ENCODE measurements at places on chromosomes 1 and 21. TPM values are rescaled to one million over a fixed set of nuclear protein-coding genes. Genes with fewer than 3 reads are reported as not detected.

DNA sequence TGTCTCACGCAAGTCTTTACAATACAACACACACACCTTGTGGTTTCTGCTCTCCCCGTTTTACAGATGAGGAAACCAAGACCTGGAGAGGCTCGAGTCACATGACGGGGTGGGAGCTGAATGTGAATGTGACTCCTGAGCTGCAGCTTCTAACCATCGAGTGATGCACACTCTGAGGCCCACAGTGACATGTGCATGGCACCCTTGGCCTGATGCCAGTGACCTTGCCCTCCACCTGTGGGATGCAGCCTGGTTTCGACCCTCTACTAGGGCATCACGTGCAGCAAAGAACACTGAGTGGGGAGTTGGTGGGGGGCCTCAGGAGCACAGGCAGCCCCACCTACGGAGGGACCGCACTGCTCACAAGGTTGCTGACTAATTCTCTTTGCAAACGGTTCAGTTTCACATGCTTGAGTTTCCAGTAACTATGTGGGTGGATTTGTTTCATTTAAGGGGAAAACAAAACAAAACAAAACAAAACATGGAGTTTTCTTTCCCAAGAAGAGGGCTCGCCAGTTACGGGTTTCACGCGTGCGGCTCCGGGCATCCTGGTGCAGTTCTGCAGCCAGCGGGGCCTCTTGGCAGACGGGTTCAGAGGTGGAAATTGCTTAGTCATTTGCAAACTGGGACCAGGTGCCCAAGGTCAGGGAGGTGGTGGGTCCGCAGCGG is 22.9 kb downstream of the SPSB1 start:
- DNase-seq, result peak; percentile 85
- peaks cover 45% of the 10 kb centered on the region for H3K4me1 ChIP-seq
- H3K27ac ChIP-seq, result peak overlapping the region; percentile 71
- H3K27me3 ChIP-seq, result no peaks in the 10 kb centered on the region
- no peaks in the 10 kb centered on the region for H3K36me3 ChIP-seq

Gene OBSCN
- total RNA-seq, result 11.1 TPM

Gene HSD3B2
- total RNA-seq, result not detected

Gene ZSWIM5
- total RNA-seq, result 1.1 TPM

DNA sequence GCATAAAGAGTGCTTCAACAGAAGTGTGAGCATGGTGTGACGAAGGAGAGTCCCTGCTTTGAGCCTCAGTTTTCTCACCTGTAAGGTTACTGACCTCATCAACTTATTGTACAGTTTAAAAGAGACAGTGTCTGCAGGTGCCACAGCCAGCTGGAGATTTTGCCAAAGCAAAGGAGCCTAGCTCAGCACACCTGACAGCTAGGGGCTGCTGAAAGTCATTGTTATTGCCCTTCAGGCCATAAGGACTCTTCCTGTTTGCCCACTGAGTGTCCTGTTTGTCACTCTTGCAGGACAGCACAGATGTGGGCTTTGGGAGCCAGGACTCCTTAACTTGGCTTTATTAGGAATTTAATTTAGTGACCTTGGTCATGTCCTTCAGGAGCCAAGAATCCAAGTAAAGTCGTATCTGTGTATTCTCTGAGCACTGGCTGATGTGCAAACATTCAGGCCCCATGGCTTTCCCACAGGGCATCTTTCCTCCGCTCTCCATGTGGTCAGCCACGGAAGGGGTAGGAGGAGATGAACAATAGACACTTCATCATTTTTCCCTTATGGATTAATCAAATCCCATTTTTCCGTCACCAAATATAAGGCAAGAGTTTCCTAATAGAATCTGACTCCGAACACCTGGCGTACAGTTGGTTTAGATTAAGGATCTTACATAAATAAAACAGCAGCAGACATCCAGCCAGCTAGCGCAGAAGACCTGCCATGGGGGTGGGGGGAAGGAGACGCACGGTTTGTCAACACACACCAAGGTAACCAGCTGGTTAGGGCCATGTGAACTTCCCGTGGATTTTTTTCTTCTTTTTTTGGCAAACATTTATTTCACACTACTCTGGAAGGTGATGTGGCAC is 43.1 kb upstream of the KANK4 start:
- no peaks in the 10 kb centered on the region for H3K4me1 ChIP-seq
- DNase-seq, result no peak
- H3K27ac ChIP-seq, result no peak overlapping the region
- no peaks in the 10 kb centered on the region for H3K36me3 ChIP-seq
- no peaks in the 10 kb centered on the region for H3K27me3 ChIP-seq

- no peaks in the 10 kb centered on the region for H3K4me1 ChIP-seq
- no peak for DNase-seq
- no peak overlapping the region for H3K27ac ChIP-seq
- no peaks in the 10 kb centered on the region for H3K36me3 ChIP-seq
- no peaks in the 10 kb centered on the region for H3K27me3 ChIP-seq
Observed at GRCh38 chr1:45473302-45473701, 17.7 kb downstream of the TESK2 start.

DNA sequence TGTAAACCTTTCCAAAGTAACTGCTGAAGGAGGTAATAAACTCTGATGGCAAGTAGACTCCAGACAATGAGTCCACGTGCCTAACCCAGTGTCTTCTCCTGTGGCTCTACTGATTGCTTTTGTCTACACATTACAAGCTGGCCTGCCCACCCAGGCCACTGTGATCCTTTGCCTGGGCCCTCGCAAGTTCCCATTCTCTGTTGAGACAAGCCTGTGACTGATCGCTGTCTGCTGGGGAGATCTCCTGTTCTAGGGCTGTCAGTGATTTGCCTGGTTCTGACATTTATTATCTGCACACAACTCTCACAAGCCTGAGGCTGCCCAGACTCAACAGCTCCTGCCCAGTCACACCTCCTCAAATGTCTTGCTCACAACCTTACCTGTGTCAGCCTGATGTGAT is 81.4 kb downstream of the CYYR1 start:
- no peak overlapping the region for H3K4me3 ChIP-seq
- H3K27me3 ChIP-seq, result no peaks in the 10 kb centered on the region
- no peaks in the 10 kb centered on the region for H3K36me3 ChIP-seq
- no peak overlapping the region for H3K27ac ChIP-seq
- no peaks in the 10 kb centered on the region for H3K4me1 ChIP-seq

Gene CFHR3
- total RNA-seq, result not detected

- H3K27ac ChIP-seq, result no peak overlapping the region
- peaks cover 32% of the 10 kb centered on the region for H3K4me1 ChIP-seq
- no peaks in the 10 kb centered on the region for H3K36me3 ChIP-seq
- no peak overlapping the region for H3K4me3 ChIP-seq
Observed at GRCh38 chr1:116881879-116882520, 27.7 kb upstream of the PTGFRN start.

GRCh38 chr1:57341721-57342120 is 82.1 kb downstream of the DAB1 start:
- H3K4me3 ChIP-seq, result no peak overlapping the region
- no peak overlapping the region for H3K27ac ChIP-seq
- no peak for DNase-seq
- H3K36me3 ChIP-seq, result no peaks in the 10 kb centered on the region
- H3K4me1 ChIP-seq, result no peaks in the 10 kb centered on the region

Gene AURKAIP1
- total RNA-seq, result 135 TPM

GRCh38 chr1:53539711-53540603 is 80.8 kb downstream of the DMRTB1 start:
- H3K36me3 ChIP-seq, result no peaks in the 10 kb centered on the region
- H3K4me1 ChIP-seq, result peaks cover 17% of the 10 kb centered on the region
- H3K4me3 ChIP-seq, result no peak overlapping the region
- H3K27me3 ChIP-seq, result no peaks in the 10 kb centered on the region
- no peak for DNase-seq

DNA sequence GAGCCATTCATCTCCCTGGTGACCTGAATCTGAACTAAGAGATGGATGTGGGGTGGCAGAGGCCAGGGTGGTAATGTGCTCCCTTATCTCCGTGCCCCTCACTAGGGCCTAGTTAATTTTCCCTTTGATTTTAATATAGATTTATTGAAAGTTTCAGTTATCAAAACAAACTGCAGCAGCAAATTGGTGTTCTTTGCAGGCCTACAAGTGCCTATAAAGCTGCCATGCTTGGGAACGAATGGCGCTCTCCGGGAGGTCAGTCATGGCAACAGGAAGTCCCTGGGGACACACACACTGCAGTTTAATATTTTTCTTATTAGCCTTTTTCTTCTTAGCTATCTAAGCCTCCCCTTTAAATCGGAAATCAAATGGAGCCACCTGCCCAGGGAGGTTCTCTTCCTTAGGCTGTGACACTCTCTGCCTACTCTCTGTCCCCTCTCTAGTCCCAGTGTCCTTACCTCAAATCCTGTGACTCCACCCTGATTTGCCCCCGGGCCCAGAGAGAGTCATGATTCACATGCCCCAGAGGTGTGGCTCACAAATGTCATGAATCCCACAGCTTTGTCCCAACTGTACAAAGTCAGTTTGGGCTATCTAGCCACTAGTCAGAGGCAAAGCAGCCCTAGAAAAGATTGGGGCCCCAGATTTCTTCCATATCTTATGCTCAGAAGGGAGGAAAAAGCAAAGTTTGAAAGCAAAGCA is 4.3 kb upstream of the ERI3 start:
- H3K36me3 ChIP-seq, result no peaks in the 10 kb centered on the region
- no peak overlapping the region for H3K27ac ChIP-seq
- peaks cover 5% of the 10 kb centered on the region for H3K4me1 ChIP-seq
- H3K27me3 ChIP-seq, result no peaks in the 10 kb centered on the region
- H3K4me3 ChIP-seq, result no peak overlapping the region
- no peak for DNase-seq

- no peaks in the 10 kb centered on the region for H3K27me3 ChIP-seq
- H3K36me3 ChIP-seq, result no peaks in the 10 kb centered on the region
- H3K4me1 ChIP-seq, result peaks cover 4% of the 10 kb centered on the region
Observed at GRCh38 chr1:108657356-108658080, 3.4 kb downstream of the HENMT1 start.

GRCh38 chr1:99571092-99571734 is 74.7 kb upstream of the PALMD start:
- H3K36me3 ChIP-seq, result no peaks in the 10 kb centered on the region
- no peak overlapping the region for H3K27ac ChIP-seq
- H3K4me1 ChIP-seq, result no peaks in the 10 kb centered on the region
- H3K27me3 ChIP-seq, result no peaks in the 10 kb centered on the region
- H3K4me3 ChIP-seq, result no peak overlapping the region
- peak; percentile 10 for DNase-seq

- H3K27me3 ChIP-seq, result no peaks in the 10 kb centered on the region
- H3K36me3 ChIP-seq, result no peaks in the 10 kb centered on the region
- H3K27ac ChIP-seq, result no peak overlapping the region
- H3K4me3 ChIP-seq, result no peak overlapping the region
Observed at GRCh38 chr1:32768110-32768850, 48.9 kb downstream of the YARS1 start.

DNA sequence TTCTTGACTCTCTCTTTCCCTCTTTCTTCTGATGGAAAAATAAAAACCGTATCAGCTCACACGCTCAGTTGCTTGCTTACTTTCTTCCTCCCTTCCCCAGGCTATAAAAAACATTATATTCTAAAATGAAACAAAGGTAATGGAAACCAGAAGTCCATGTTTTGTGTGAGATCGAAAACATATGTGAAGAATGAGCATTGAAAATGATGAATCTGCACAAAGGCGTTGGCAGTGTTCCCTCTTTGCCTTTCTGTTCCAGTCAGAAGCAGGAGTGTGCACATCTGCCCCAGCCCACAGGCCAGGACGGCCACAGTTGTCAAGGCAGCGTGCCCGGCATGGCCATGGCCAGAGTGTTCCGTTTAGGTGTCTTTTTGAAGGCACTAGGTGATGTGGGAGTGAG is 185.3 kb upstream of the USP24 start:
- no peaks in the 10 kb centered on the region for H3K36me3 ChIP-seq
- no peak overlapping the region for H3K4me3 ChIP-seq
- no peaks in the 10 kb centered on the region for H3K27me3 ChIP-seq
- no peak overlapping the region for H3K27ac ChIP-seq

- peaks cover 18% of the 10 kb centered on the region for H3K4me1 ChIP-seq
- H3K27ac ChIP-seq, result no peak overlapping the region
- no peaks in the 10 kb centered on the region for H3K36me3 ChIP-seq
- no peak overlapping the region for H3K4me3 ChIP-seq
Observed at GRCh38 chr1:117836069-117836468, 93.4 kb downstream of the GDAP2 start.

- no peak for DNase-seq
- no peak overlapping the region for H3K4me3 ChIP-seq
- H3K36me3 ChIP-seq, result no peaks in the 10 kb centered on the region
- H3K4me1 ChIP-seq, result no peaks in the 10 kb centered on the region
- H3K27me3 ChIP-seq, result no peaks in the 10 kb centered on the region
Observed at GRCh38 chr21:19392390-19392789, 988.8 kb upstream of the TMPRSS15 start.

DNA sequence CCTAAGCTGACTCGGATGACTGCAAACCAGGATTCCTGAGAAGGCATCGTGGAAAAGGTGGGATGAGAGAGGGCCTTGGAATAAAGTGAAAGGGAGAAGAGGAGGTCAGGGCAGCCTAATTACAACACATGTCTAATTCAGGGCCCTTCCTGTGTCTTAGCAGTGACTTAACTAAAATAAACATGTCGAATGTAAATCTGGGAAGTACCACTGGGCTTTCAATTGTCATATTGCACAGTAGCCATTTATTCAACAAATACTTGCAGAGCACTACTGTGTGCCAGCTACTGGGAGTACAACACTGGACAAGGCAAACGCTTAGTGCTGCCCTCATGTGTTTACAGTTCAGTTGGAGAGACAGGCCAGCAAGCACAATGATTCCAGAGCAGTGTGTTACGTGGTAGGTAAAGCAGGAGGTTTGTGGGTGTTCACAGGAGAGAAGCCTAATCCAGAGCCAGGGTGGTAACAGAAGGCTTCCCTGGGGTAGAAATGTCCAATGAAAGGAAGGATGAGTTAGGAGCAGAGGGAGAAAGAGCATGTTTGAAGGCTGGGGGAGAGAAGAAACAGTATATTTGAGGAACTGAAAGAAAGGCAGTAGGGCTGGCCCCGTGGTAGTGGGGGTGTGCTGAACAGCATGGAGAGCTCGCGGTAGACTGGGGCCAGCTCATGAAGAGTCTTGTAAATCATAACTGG is 38.0 kb upstream of the RASAL2 start:
- no peak overlapping the region for H3K4me3 ChIP-seq
- peaks cover 45% of the 10 kb centered on the region for H3K4me1 ChIP-seq
- no peak overlapping the region for H3K27ac ChIP-seq
- no peak for DNase-seq
- H3K27me3 ChIP-seq, result no peaks in the 10 kb centered on the region
- no peaks in the 10 kb centered on the region for H3K36me3 ChIP-seq

DNA sequence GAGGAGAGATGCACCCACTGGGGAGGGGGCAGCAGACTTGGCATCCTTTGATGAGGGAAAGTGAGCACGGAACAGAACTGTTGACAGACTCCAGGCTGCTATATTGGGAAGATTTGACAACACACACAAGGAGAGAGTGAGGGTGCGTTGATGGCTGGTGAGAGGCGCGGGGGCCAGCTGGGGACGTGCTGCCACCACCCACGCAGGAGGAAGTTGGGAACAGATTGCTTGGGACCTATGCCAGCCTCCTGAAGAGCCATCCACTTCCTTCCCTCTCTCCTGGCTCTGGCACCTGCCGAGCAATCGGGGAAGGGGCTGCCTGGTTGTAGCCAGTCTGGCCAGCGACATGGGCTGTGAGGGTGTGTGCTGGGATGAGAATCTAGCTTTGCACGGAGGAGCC is 223.7 kb upstream of the CSF3R start:
- H3K4me1 ChIP-seq, result no peaks in the 10 kb centered on the region
- no peak overlapping the region for H3K4me3 ChIP-seq
- peaks cover 6% of the 10 kb centered on the region for H3K27me3 ChIP-seq
- H3K27ac ChIP-seq, result no peak overlapping the region
- no peak for DNase-seq
- H3K36me3 ChIP-seq, result no peaks in the 10 kb centered on the region

Gene C8B
- not detected for total RNA-seq
